Stimulated activated CD8-positive, alpha-beta memory T cell treated with anti-CD3 and anti-CD28 coated beads, Interleukin-4, amount 100 ng/mL, for 24 hours (primary cell): ENCODE measurements at places on chromosomes 4 and X.
A peak's percentile ranks its signal among the peaks of the same experiment; 100 is the strongest.

DNA sequence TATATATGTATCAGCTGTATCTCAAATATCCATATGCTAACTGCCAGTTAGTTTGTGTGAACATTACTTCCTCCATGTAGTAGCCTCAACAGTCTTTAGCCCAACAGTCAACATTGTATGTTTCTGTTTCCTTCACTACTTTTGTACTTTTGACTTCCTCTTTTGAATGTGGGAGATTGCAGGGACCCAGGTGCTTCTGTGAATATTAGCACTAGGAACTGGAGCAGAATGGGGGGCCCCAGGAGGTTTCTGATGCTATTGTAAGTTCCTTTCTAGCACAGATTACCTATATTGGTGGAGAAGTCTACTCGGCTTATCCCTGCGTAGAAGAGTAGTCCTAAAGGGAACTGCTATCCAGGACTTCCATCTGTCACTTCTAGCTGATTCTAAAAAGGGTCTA lies 2.3 kb downstream of the PLAC8 start:
- no peak for DNase-seq

- DNase-seq, result no peak
Measured at GRCh38 chr4:48490680-48491513, 845 bp downstream of the ZAR1 start.

GRCh38 chrX:71532078-71532752 lies 689 bp upstream of the OGT start:
- DNase-seq, result peak; percentile 14

GRCh38 chr4:8155048-8155447 lies 3.6 kb downstream of the ABLIM2 start:
- DNase-seq, result no peak

DNA sequence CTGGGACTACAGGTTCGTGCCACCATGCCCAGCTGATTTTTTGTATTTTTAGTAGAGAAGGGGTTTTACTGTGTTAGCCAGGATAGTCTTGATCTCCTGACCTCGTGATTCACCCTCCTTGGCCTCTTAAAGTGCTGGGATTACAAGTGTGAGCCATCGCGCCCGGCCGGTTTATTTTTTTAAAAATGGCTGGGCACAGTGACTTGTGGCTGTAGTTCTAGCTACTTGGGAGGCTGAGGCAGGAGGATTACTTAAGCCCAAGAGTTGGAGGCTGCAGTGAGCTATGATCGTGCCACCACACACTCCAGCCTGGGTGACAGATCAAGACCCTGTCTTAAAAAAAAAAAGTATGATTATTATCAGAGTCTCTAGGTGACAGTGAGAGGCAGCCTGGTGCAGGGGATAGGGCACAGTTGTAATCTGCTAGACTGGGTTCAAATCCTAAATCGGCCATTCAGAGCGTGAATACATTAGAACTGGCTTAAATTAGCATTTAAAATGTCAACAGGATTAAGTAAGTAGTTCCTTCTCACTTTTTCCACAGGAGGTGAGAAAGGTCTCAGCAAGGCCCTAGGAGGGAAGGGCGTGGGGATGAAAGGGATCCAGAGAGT lies 435 bp upstream of the MGST2 start:
- no peak for DNase-seq

DNA sequence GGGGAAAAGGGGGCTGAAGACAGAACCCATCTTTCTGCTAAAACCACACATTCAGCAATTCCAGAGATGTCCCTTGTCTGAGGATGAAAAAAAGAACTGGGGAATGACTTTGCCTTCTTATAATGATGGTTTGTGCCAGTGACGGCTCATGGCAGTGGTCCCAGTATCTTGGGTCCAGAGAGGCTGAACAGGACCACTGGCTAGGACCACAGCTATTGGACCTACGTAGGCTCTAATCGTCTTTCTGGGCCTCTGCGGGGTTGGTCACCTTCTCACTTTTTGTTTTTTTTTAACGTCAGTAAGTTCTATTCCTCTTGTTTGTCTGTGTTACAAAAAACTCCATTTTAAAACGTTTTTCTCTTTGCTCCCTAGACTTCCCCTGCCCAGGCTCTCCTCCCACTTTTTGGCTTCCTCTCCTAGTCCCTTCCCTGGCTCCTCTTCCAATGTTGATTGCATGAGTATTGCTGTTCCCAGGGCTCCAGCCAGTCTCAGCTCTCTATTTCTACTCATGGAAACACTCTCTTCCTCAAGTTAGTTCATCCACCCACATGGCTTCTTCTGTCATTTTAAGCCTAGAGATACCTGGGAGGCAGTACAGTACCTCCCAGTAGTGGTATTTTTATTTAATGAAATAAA lies 52.6 kb upstream of the STX18 start:
- DNase-seq, result no peak

GRCh38 chrX:153476666-153477363 lies 6.4 kb upstream of the HAUS7 start:
- DNase-seq, result no peak

GRCh38 chr4:5452156-5452555 lies 256.2 kb downstream of the EVC2 start:
- DNase-seq, result no peak

DNA sequence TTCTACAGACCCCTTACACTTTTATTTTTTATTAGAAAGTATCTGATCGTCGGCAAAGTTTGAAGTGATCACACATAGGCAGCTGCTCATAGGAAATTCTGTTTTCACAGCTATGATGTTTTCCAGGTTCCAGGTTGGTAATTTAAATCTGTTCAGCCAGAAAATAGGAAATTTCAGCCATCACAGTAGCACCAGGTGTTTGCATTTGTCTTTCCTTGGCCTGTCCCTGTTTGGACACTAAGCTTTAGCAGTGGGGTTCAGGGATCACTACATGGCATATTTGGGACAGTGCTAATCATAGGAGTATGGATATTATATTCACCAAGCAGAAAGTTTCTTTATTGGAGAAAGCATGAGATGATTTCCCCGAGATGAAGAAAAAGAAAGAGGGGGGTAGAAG lies 92.9 kb downstream of the ANK2 start:
- DNase-seq, result no peak

GRCh38 chr4:117637347-117637746 lies 396.9 kb upstream of the NDST3 start:
- no peak for DNase-seq

DNA sequence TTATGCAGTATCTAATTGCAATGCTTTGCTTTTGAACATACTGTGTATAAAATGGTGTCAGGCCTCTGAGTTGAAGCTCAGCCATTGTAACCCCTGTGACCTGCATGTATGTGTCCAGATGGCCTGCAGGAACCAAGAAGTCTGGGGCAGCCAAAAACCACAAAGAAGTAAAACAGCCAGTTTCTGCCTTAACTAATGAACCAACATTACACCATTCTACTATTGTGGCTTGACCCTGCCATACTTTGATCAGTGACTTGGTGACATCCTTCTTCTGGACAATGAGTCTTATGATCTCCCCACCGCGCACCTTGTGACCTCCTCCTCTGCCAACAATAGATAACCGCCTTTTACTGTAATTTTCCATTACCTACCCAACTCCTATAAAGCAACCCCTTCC lies 131.6 kb downstream of the CBLL2 start:
- no peak for DNase-seq

GRCh38 chr4:94523617-94524016 lies 71.9 kb downstream of the PDLIM5 start:
- no peak for DNase-seq

GRCh38 chr4:88159229-88159725 lies 838 bp upstream of the ABCG2 start:
- no peak for DNase-seq

GRCh38 chr4:166282081-166282770 lies 409.2 kb downstream of the TLL1 start:
- no peak for DNase-seq

- no peak for DNase-seq
Measured at GRCh38 chr4:118783887-118784286, 52.0 kb downstream of the SEC24D start.

- DNase-seq, result no peak
Measured at GRCh38 chr4:6591313-6591712, 16.3 kb downstream of the MAN2B2 start.

- DNase-seq, result no peak
Measured at GRCh38 chr4:52640808-52641565, 18.1 kb downstream of the USP46 start.
